ENCODE measurements at places on chromosomes 6 and 20.

DNA sequence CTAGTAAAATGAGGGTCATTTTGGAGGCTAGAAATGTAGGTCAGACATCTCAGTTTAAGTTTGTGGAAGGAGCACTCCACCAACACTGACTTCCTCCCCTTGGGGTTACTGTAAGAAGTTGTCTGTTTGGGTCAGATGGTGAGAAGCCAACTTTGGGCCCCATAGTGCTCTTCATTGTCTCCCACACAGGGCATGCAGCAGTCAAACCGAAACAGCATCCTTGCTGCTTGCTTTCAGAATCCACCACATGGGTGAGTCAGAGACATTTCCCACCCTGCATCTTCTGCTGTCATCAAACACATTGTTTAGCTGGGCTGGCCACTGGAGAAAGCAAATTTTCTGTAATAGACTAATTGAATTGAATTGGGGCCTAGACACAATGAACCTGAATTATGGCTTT lies 16.8 kb downstream of the IL17F start:
- no peak for DNase-seq

DNA sequence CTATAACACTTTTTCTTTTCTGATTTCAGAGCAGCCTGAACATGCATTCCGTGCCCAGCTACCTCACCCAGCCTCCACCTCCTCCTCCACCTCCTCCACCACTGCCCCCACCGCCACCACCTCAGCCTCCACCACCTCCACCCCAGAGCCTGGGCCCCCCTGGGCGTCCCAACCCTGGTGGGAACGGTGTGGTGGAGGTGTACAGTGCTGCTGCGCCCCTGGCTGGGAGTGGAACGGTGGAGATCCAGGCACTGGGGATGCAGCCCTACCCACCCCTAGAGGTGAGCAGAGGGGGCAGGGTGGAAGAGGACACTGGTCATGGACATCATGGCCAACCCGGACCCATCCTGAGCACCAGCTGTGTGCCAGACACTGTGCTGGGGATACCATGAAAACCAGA lies 21.3 kb downstream of the ZNF341 start:
- DNase-seq: no peak

DNA sequence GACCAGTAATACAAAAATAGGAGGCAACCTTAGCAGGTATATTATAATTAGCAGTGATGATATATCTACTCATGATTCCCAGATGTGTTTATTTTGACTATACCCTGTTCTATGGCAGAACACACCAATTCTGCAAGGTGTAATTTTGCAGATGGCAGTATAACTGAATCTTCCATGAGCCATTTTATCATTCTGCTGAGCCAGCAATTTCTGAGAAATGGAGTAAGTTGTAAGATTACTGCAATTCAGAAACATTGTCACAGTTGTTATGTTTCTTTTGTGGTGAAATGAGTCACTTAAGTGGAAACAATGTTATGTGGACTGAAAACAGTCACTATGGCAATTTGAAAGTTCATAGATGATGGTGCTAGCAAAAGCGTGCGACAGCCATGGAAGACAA lies 63.7 kb upstream of the RIMS1 start:
- DNase-seq: no peak

- peak; percentile 93 for DNase-seq
Observed at GRCh38 chr6:156949376-156949775, 172.2 kb downstream of the ARID1B start.

- peak; percentile 39 for DNase-seq
Observed at GRCh38 chr6:33112148-33112547, 36.4 kb downstream of the HLA-DPB1 start.

DNA sequence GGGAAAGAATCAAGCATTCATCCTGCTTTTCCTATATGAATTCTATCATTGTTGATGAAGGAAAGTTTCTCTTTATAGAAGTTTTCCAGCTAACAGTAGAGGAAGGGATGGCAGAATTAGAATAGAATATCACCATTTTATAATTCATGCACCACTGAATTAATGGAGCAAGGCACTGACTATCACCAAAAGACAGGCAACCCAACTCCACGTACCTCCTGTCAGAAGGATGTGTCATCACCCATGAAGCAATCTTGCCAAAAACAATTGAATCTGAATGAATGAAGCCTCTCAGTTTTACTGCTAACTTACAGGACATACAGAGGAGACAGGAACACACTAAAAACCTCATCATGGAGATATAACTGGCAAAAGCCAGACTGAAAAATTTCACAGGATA lies 122.4 kb downstream of the NFATC2 start:
- DNase-seq: peak; percentile 77

GRCh38 chr6:98957450-98957849 lies 9.7 kb upstream of the FBXL4 start:
- DNase-seq: peak; percentile 29

DNA sequence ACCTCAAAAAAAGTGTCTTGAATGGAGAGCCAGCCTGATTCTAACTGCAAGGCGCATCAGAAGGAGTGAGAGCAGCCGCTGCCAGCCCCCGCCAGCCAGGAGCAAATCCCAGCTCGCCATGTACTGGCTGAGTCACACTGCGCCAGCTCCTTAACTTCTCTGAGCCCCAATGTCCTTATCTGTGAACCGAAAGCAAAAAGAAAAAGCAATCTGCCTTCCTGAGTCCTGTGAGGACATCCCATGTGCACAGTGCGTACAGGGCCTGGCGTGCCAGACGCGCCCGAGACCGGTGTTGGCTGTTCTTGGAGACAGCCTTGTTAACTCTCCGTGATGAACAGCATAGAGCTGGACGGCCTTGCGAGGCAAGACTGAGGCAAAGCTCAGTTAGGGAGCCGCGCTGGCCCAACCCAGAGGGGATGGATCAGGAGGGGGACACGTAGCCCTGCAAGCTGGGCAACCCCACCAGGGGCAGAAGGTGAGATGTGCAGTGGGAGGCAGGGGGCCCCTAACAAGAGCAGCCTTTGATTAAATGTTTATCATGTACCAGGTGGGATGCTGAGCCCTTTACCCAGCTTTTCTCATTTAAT lies 122.7 kb downstream of the AGPAT4 start:
- DNase-seq: no peak

- no peak for DNase-seq
Observed at GRCh38 chr6:87900160-87900698, 147.4 kb upstream of the SPACA1 start.

GRCh38 chr20:46720776-46721425 lies 11.5 kb downstream of the SLC2A10 start:
- no peak for DNase-seq

DNA sequence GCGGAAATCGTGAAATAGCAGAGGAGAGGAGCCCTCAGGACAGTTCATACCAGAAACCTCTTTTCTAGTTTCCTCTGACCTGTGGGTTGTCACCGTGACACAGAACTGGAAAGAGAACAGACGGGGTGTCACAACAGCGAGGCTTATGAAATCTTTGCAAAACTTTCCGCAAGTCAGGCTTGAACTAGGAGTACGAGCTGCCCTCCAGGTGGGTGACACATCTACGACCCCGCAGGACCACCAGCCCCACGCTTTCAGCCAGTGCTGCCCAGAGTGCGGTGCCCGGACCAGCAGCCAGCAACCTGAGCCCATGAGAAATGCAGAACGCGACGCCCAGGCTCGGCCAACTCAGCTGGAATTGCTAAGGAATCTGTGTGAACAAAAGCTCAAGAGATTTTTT lies 30.8 kb downstream of the WRNIP1 start:
- no peak for DNase-seq

GRCh38 chr6:134593442-134593841 lies 275.5 kb upstream of the SGK1 start:
- no peak for DNase-seq

DNA sequence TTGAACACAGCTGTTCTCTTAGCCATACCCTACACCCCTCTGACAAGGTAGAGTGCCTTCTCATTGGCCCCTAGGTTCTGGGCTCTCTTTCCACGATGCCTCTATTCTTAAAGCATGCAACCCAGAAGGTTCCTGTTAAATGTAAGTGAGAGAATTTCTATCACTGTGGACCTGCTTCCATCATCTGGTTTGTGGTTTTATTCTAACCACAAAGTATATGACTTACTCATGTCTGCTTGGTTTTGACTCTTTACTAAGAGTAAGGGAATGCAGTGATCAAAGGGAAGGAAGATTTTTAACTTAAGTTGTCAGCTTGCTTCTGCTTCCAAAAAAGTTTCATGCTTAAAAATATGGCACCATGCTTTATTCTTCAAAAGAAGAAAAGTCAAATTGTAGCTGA lies 80.2 kb downstream of the ANKEF1 start:
- DNase-seq: peak; percentile 64

DNA sequence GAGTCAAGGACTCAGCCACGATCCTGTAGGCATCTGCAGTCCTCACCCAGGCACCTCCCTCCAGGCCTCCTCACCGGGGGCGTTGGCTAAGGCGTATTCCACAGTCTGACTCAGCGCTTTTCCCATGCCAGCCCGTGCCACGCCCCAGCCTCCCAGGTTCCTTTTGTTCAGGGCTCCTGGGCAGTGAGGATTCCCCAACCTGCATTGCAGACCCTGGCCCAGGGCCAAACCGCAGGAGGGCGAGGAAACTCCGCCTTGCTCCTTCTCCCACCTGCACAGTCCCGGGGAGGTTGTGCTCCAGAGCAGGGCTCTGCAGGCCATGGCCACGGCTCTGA lies 202.8 kb upstream of the CST7 start:
- DNase-seq: peak; percentile 95
